HS-27A (cell line): ENCODE measurements at places on chromosomes 16 and 17.

DNA sequence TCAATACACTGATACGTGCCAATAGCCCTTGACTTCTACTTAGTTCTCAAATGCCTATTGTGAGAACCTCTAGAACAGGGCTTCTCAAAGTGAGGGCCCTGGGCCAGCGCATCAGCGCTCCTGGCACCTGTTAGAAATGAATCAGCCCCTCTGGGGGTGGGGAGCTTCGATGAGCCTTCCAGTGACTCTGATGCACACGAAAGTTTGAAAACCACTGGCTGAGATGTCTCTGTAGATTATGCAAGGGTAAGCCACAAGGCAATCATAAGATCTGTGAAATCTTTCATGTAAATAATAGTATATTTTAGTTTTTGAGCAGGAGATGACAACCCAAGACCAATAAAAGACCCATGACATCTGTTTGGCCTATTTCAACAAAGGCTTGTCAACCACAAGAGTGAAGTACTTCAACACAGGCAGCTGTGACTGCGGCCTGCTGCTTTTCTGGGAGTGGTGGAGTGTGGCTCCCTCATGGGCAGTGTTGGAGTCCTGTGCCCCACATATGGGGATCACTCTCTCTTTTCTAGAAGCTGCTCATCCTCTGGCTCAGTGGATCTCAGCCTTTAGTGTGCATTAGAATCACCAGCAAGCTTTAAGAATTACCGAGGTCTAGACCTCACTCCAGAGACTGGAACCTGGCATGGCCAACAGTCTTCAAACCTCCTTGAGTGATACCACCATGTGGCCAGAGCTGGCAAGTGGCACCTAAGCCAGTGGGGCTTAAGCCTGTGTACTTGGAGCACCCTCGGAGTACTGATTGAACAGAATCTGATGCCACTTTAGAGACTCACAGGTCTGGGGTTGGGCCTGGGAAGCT lies 5.8 kb downstream of the MTHFSD start:
- DNase-seq = no peak

DNA sequence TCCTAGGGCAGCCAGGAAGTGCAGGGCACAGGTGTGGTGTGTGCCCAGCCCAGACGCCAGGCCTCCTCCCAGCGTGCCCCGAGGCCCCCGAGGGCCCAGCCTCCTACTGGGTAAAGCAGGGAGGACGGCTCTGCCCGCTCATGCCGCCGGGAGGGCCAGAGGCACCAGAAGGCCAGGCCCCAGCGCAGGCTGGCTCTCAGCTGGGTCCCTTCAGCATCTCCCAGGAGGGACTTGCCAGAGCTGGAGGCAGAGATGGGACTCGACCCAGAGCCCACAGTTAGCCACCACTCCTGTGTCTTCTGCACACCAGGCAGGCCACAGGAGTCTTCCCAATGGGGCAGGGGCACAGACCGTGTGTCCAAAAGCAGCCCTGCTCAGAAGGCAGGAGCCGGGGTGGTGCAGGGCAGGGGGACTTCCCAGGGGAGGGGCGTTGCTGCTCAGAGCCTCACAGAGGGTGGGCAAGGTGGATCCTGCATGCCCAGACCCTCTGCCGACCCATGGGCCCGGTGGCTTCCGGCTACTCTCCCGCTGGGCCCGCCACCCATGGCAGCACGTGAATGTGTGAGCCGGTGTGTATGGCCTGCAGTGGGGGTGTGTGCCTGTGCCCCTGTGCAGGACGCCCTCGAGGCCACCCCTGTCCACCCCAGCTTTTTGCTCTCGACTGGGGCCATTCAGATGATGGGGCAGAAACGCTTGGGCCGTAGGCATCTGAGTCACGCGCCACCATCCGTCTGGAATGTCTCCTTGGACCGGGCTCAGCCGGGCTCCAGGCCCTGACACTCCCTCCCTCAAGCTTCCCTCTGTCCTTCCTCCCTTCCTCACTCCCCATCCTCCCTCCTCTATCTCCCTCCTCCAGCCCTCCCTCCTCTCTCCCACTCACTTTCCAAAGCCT lies 5.7 kb upstream of the ZNF469 start:
- no peak for DNase-seq

- DNase-seq = no peak
Observed at GRCh38 chr17:65780111-65780510, 218.7 kb upstream of the AXIN2 start.

DNA sequence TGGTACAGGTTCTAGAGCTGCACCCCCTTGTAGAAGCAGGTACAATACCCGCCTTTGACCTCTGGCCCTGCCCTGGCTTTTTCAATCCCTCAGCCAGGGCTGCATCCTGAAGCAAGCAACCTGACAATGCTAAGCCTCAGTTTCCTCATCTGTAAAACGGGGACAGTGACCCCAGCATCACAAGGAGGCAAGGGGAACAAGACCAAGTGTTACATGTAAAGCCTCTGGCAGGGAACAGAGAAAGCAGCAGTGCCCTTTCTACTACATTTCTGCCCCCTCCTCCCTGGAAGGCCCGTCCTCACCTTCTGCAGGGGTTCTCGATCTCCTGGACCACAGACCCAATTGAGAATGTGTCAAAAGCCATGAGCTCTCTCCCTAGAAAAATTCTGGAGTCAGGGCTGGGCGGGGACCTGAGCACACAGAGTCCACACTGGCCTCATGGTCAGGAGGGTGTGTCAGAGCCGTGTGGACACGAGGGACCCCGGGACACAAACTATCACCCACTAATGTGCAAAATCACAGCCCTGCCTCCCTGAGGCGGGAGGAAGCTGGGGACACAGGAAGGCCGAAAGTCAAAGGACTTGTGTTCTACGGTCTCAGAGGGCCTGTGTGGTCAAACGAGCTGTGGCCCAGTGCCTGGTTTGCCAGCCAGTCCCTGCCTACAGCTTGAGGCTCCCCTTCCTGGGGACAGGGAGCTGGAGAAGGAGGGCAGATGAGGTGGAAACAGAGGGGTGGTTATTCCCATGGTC lies 27.5 kb downstream of the LRRC75A start:
- DNase-seq = no peak

GRCh38 chr17:61799812-61800484 lies 63.4 kb downstream of the BRIP1 start:
- no peak for DNase-seq
